ENCODE measurements at places on chromosomes 6 and 20.
A peak's percentile ranks its signal among the peaks of the same experiment; 100 is the strongest.

- DNase-seq, result no peak
Measured at GRCh38 chr6:85966828-85967227, 324.1 kb upstream of the SYNCRIP start.

- DNase-seq, result no peak
Measured at GRCh38 chr6:128114164-128114563, 213.3 kb upstream of the THEMIS start.

DNA sequence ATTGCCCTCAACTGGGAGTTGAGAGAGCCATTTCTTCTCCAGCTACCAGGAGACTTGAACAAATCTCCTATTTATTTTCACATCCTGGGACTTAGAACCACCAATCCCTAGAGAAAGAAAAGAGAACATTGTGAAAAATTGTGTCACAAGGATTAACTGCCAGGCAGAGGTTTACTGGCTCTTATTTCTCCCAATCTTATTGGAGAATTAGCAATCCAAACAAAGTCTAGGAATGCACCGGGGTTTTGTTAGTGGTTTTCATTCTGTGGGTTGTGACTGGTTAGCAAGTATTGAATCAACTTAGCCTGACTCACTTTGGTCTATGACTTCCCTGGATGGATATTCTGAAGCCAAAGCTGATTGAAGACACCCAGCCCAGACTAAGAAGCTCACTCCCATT, 21.2 kb upstream of the ENPP5 start:
- no peak for DNase-seq

GRCh38 chr20:38581013-38581412, at the start of gene ADIG:
Gene ADIG, plus strand, starts transcription at chr20:38581197. Its CDS starts 54 bp downstream, at chr20:38581251.
- no peak for DNase-seq

DNA sequence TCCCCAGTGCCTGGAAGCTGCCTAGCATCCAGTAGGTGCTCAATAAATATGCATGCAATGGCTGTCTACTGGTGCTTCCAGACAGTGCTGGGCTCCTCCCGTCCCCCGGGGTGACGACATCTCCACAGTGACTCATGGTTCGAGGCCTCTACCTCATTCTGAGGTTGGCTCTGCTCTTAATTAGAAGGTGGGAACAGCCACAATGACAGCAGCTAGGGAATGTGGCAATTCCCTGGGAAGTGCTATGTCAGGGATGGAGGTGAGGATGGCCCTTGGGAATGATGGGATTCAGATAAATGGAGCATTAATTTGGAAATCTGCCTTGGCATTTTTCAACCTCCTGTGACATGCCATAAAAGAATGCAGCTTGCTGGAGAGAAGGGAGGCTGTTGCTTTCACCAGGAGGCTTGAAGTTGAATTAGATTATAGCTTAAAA, 43.5 kb upstream of the NFATC2 start:
- DNase-seq, result no peak

GRCh38 chr6:14016432-14016831, 91.7 kb downstream of the RNF182 start:
- DNase-seq, result no peak

DNA sequence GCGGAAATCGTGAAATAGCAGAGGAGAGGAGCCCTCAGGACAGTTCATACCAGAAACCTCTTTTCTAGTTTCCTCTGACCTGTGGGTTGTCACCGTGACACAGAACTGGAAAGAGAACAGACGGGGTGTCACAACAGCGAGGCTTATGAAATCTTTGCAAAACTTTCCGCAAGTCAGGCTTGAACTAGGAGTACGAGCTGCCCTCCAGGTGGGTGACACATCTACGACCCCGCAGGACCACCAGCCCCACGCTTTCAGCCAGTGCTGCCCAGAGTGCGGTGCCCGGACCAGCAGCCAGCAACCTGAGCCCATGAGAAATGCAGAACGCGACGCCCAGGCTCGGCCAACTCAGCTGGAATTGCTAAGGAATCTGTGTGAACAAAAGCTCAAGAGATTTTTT, 30.8 kb downstream of the WRNIP1 start:
- DNase-seq, result no peak

DNA sequence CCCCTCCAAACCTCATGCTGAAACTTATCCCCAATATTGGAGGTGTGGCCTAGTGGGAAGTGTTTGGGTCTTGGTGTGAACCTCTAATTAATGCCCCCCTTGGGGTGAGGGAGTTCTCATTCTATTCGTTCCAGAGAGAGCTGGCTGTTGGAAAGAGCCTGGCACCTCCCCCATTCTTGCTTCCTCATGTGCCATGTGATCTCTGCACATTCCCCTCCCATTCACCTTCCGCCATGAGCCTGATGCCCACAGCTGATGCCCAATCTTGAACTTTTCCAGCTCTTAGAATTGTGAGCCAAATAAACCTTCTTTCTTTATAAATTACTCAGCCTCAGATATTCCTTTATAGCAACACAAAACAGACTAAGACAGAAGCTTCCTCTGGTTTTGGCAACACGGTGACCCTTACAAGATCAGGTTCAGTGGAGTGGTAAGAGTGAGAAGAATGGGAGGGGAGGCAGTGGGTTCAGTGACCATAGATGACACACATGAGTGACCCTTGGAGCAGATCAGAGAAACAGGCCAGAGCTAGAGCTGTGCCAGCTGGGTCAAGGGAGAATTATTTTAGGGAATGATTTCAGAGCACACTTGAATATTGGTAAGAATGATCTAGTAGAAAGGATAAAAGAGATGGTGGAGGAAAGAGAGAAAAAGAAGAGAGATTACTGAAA, 176.4 kb downstream of the LY86 start:
- DNase-seq, result no peak

DNA sequence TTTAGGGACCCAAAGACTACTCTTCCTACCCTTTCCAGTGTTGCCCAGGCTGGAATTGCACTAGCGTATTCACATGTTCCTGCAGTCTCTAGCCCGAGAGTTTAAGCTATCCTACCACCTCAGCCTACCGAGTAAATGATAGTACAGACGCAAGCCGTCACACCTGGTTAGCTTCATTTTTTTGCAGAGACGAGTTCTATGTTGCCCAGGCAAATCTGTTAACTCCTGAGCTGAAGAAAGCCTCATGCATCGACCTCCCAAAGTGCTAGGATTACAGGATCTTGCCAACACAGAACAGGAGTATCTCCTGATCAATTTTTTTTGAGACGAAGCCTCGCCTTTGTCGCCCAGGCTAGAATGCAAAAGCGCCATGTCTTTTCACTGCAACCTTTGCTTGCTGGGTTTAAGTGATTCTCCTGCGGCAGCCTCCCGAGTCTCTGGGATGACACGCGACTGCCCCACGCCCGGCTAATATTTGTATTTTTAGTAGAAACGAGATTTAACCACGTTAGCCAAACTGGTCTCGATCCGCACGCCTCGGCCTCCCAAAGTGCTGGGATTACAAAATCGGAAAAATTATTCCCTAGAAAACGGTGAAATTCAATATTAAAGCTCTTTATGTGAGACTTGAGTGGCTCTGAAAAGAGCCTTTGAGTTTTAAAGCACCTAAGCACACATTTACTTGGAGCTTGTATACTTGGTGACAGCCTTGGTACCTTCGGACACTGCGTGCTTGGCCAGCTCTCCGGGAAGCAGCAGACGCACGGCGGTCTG, 128.5 kb downstream of the HFE start:
- DNase-seq, result peak; percentile 35

DNA sequence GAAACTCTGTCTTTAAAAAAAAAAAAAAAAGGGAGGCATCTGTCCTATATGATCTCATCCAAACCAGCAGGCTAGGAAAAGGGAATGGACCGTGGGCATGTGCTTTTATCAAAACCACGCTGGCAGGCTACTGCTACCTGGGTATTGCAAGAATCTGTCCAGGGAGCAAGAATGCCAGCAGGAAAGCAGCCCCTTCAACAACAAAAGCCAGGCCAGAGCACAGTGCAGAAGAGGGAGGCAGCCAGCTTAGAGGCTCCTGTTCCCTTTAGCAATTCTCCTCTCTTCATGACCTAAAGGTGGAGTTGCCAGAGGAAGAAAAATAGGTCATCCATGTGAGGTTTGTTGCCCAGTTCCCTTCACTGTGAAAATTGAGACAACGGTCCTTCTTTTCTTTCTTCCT, 18.2 kb downstream of the TBC1D20 start:
- no peak for DNase-seq

DNA sequence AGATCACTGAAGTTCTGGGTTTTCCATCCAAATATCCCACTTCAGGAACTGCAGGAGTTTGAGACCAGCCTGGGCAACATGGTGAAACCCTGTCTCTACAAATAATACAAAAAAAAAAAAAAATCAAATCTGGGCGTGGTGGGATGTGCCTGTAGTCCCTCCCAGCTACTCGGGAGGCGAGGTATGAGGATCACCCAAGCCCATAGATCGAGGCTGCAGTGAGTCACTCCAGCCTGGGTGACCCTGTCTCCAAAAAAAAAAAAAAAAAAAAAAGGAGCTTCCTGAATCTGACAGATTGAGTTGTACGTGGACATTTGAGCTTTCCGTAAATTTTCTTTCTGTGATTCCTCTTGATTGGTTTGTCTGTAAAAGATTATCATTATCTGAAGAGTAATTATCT, 55.6 kb downstream of the TULP4 start:
- DNase-seq, result no peak

- no peak for DNase-seq
Measured at GRCh38 chr6:34341481-34341971, 50.9 kb downstream of the NUDT3 start.

DNA sequence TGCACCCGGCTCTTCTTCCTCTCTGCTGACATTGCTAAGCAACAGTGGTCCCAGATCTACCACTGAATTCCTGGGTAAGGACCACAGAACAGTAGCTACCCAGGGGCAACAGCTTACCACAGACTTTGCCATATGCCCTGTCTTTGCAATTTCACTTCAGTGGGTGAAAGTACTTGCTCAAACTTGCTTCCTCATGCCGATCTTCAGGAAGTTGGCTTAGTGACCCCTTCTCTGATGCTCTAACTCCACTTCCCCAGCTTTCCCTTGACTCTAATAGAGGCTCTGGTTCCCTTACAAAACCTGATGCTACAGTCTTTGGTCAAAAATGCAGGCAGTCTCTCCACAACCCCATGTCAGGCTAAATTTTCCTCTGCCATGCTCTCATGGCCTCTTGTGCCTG, 3.3 kb upstream of the TAAR5 start:
- DNase-seq, result no peak

- no peak for DNase-seq
Measured at GRCh38 chr6:46254946-46255345, 84.2 kb upstream of the ENPP5 start.

DNA sequence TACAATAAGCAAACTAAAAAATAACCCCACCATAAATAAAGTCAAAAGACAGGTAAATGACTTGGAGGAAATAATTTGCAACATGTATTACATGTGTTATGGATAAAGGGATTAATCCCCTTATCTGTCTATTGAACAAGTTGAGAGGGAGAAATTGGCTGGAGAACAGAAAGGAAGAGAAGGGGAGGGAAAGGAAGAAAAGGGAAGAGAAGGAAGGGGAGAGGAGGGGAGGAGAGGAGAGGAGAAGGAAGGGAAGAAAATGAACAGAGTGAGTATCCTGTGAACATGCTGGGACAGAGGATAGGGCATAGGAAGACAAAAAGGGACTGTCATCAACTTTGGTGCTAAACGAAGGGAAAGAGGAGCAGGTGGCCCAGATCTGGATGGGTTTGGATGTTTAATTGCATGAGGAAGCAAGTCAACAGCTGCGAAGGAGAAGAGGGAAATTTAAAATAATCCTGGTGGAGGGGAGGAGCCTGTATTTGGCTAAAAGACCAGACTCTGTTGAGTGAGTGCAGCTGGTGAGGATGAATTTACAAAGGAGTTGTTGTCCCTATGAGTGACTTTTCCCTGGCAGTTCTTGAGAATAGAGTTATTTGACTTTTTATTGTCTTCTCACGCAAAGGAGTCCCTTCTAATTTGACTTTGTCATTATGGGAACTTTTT, 14.2 kb upstream of the SHLD1 start:
- no peak for DNase-seq

DNA sequence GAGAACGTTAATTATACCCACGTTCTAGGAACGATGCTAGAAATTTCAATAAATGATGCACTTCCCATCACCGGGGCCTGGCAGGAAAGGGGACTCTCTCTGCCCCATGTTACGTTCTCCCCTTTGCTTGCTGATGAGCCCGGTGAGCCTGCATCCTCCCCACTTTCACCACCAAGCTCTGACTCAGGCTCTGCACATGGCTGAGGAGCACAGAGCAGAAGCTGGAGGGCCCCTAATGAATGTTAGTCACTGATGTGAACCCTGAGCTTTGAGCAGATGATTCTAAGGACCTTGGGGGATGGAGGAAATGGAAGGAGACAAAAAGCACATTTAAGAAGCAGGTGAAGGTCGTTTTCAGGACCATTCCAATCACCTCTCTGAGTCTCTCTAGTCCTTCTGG, 468.2 kb upstream of the ARID1B start:
- DNase-seq, result no peak

GRCh38 chr20:3727401-3728021, 5.0 kb upstream of the HSPA12B start:
- no peak for DNase-seq

- peak; percentile 60 for DNase-seq
Measured at GRCh38 chr6:41470331-41471063, 75.7 kb upstream of the FOXP4 start.

DNA sequence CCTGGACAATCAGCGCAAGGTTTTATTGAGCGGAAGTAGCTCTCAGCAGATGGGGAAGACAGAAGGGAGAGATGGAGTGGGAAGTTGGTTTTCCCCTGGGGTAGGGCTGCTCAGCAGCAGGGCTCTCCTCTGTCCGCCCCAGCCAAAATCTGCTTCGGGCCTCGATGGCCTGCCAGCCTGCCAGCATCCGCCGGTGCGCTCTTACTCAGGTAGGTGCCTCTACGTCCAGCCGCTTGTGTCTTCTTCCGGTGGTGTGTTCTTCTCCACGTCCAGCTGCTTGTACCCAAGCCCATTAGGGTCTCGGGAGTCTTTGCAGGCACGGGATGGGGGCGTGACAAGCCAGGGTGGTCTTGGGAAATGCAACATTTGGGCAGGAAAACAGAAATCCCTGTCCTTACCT, 1340.0 kb upstream of the MAP3K7 start:
- no peak for DNase-seq

GRCh38 chr6:109212683-109213082, 117.4 kb downstream of the CEP57L1 start:
- DNase-seq, result no peak

DNA sequence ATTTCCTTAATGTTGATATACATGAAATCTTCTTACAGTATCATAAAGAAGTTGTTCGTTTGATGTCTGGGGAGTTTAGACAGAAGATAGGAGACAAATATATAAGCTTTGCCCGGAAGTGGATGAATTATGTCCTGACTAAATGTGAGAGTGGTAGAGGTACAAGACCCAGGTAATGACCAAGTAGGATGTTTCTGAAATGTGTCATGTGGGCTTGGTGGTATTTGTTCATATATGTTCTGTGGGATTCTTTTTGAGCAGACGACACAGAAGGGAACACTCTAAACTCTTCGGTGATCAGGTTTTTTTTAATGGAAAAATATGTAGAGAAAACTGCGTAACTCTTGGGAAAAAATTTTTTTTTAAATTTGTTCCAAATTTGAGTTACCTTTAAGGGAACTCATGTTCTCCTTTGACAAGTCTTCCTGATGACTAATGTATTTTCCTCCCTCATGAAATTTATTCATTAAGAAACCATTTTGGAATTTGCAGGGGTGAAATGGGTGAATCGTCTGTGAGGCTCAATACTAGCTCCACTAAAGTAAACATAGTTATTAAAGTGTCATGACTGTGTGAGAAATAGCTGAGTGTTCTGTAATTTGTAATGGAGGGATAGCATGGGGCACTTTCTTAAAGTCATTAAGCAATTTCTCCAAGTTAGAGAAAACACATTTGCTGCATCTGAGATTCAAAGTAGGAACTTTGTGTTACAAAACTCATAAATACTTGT, 100.6 kb downstream of the MAP3K4 start:
- no peak for DNase-seq

GRCh38 chr20:46962452-46963195, 68.0 kb downstream of the EYA2 start:
- no peak for DNase-seq

GRCh38 chr20:37406010-37406998, 60.4 kb downstream of the SRC start:
- peak; percentile 77 for DNase-seq
